Stimulated activated CD8-positive, alpha-beta memory T cell treated with anti-CD3 and anti-CD28 coated beads, Interleukin-4, amount 100 ng/mL, for 4 hours (primary cell): ENCODE measurements at places on chromosomes 5 and 9.

GRCh38 chr9:91978740-91979414 lies 28.8 kb upstream of the ROR2 start:
- DNase-seq, result no peak

GRCh38 chr5:141663506-141663905 lies 12.3 kb upstream of the FCHSD1 start:
- no peak for DNase-seq

GRCh38 chr9:79809931-79810330 lies 238.2 kb downstream of the TLE4 start:
- DNase-seq, result no peak

GRCh38 chr5:127076315-127077129 lies 3.2 kb upstream of the C5orf63 start:
- DNase-seq, result no peak

DNA sequence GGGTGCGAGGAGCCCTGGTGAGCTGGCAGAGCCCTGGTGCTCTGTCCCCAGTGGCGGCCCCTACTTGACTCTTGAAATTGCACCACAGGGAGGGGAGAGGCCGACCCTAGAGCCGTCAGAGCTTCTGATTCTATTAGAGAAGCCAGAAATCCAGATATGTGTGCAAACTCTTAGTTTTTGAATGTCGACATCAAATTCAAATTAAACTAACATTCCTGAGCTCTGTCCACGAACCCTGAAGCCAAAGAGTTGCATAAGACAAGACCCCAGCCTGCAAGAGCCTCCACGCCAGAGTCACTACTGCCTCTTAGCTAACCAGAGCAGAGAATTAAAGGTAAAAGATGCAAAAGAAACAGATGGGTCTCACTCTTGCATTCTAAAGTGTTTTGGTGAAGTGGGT lies 29.8 kb upstream of the MSX2 start:
- DNase-seq, result no peak

DNA sequence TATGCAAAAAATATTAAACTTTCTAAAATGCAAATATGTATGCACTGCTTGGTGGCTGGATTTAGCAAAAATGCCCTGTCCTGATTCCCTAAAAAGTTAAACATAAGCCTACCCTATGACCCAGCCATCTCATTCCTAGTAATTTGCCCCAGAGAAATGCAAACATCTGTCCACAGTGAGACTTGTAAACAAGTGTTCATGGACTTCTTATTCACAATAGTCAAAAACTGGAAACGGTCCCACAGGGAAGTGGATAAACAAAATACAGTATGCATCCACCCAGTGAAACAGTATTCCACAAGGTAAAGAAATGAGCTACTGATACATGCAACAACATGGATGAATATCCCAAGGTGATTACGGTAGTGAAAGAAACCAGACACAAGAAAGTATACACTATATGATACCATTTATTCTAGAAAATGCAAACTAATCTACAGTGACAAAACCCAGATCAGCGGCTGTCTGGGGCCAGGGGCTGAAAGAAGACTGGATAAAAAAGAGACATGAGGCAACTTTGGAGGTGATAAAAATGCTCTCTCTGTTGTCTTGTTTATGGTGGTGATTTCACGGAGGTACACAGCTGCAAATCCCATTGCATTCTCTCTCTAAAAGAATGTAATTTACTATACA lies 277.3 kb downstream of the GLIS3 start:
- no peak for DNase-seq

GRCh38 chr9:72210522-72210921 lies 61.3 kb downstream of the GDA start:
- no peak for DNase-seq

GRCh38 chr5:38059876-38060275 lies 198.5 kb upstream of the EGFLAM start:
- DNase-seq, result no peak

DNA sequence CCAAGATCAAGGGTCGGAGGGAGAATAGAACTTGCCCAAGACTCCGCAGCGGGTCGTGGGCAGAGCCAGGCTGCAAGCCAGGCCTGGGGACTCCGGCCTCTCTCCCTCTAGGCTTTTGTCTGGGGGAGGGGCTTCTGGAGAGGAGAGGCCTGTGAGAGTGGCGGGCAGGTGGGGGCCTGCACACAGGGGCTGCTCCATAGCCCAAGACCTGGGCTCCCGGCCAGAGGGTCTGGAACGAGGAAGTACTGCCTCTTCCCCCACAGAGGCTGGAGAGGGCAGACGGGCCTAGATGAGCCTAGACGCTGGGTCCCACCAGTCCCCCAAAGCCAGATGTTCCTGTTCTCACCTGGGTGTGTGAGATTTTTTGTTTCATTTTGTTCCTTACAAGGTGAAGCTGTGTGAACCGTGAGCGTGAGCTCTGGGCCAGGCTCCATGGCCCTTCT lies 5.2 kb upstream of the ST6GALNAC6 start:
- DNase-seq, result no peak

GRCh38 chr5:168227973-168228615 lies 63.4 kb upstream of the WWC1 start:
- no peak for DNase-seq

DNA sequence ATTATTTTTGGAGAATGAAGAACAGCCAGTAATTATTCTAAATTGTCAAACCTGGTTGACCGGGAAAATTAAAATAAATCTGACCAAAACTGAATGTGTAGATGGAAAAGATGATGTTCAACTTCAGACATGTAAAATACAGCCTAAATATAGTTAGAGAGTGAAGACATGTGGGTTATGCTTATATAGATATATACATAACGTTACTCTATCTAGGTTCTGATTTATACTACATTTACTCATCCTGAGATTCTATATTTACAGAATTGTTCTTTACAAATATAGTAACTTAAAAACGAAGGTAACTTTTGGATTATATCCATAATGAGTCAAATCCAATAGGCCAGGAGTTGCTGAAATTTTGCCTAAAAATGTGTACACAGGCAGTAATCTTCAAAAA lies 20.8 kb upstream of the THG1L start:
- no peak for DNase-seq

DNA sequence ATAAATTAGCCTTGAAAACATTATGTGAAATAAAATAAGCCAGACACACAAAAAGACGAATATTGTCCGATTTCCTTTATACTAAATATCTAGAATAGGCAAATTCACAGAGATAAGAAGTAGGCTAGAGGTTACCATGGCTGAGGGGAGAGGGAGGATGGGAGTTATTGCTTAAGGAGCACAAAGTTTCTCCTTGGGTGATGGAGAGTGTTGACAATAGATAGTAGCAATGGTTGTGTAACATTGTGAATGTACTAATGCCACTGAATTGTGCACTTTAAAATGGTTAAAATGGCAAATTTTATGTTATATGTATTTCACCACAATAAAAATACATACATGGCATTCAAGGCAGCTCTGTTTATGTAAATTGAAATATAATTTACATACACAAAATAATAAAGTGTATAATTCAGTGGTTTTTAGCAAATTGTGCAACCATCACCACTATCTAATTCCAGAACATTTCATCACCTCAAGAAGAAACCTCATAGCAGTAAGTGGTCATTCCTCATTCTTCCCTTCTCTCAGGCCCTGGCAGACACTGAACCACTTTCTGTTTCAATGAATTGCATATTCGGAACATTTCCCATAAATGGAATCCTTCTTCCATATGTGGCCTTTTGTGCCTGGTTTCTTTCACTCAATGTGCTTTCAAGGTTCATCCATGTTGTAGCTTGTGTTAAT lies 59.2 kb downstream of the NDST1 start:
- no peak for DNase-seq

DNA sequence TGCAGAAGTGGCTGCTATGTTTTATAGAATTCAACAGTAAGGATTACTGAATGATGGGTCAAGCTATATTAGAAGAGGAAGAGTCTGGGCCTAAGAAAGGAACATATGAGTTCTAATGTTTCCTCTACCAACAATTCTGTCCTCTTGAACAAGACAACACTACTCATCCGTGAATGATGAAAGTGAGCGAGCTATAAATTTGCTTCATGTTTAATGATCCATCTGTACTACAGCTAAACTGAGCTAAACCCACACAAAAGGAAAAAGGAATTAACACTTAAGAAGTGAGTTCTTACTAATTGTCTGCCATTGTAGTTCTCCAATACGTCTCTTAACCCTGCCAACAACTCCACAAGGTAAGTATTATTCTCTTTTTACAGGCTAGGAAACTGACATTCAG lies 204.4 kb downstream of the GLIS3 start:
- no peak for DNase-seq

GRCh38 chr9:23702311-23702922 lies 123.6 kb downstream of the ELAVL2 start:
- DNase-seq, result no peak

- no peak for DNase-seq
Observed at GRCh38 chr5:98989727-98990126, 60.9 kb upstream of the CHD1 start.

DNA sequence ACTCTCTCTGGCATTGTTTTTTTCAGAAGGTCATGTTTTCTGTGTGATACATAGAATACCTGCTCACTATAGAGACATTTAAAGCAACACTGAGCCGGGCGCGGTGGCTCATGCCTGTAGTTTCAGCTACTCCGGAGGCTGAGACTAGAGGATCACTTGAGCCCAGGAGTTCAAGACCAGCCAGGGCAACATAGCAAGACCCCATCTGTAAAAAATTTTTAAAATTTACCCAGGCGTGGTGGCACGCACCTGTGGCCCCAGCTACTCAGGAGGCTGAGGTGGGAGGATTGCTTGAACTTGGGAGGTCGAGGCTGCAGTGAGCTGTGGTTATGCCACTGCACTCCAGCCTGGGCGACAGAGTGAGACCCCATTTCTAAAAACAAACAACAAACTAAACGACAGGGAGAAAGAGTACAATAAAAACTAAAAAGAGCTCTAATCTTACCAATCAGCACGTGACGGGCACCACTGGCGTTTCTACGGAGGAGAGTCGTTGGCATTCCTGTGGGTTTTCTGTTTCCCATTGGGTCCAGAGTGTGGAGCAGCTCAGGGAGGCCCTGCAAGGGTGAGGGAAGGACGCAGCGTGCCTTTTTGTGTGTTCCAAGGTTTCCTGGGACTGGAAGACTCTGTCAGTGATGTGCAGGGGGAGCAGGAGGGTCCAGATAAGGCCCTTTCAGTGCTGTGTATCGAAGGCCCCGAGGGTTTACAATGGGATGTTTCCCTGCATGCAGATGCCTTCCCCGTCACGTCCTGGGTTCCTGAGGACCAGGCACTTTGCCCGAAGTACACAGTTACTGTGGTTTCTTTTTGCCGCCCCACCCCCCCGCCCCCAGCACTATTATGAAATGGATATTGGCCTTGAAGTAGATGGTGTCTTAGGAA lies 7.2 kb upstream of the RNU6ATAC start:
- no peak for DNase-seq

DNA sequence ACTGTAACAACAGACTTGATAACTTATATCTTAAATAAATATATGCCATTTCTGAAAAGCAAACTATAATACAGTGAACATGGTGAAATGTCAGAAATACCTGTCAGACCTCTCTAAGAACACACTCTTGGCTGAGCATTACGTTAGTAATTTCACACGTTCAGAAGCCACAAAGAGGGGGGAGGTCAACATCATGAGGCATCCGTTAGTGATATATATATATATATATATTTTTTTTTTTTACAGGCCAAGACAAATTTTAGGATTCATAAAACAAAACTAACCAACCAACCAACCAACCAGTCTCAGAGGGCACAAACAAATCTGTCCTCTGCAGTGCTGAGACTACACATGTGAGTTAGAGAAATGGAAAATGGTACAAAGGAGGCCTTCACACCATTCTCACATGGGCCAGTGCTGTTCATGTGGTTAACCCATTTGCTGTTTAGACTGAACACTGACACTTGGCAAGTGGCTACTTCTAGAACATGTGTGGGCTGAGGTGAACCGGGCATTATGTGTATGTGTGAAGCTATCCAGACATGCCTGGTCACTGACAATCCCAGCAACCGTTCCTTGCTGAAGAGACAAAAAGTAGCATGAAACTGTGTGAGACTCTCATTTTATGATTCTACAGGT lies 54.5 kb downstream of the ELL2 start:
- DNase-seq, result no peak

- DNase-seq, result no peak
Observed at GRCh38 chr5:14379739-14380497, 201.7 kb upstream of the OTULINL start.

DNA sequence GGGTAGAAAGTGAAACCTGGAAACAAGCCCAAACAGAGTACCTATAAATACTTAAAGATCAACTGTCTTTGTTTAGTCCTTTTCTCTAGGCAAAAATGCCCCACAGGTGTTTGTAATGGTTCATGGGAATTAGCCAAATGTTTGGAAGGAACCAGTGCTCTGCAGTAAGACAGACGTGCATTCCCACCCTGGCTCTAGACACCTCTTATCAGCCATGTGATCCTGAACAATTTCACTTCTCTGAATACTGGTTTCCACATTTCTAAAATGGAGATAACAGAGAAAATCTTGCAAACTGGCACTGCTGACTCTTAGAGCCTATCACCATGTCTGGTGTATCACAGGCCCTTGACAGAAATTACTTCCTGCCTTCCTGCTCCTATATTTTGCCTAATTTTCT lies 30.0 kb downstream of the GLIS3 start:
- DNase-seq, result no peak

GRCh38 chr5:154197801-154198491 lies 7.4 kb downstream of the GALNT10 start:
- peak; percentile 59 for DNase-seq

- DNase-seq, result no peak
Observed at GRCh38 chr9:109683521-109683920, 96.5 kb upstream of the PALM2AKAP2 start.

DNA sequence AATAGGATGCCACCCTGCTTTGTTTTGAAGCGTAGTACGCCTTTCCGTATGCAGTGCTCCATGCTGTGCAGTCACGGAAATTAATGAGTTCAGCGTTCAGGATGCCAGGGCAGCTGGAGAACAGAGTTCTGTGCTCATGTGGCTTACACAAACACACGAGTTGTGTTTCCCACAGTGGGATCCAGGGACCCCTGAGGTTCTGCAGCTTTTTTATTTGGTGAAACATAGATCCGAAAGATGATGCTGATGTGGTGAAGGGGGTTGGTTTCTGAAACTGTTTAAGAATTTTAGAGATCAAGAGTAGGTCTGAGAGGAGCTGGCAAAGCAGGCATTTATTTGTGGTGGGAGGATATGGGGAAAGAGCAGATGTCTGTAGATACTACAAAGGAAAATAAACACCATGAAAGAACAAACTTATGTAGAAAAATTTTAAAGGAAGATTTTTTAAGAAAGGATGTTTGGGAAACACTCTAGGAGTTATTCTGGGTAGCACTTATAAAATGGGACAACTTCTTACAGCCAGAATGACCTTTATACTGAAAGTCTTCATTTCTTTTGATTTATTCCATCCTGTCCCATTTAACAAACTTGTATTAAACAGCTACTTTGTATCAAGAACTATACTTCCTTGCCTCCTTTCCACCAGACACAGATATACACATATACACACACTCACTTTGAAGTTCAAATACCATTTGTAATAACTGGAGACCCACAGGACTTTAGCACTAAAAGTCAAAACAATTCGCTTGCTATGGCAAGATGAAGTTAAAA lies 52.7 kb downstream of the ITGA1 start:
- DNase-seq, result no peak

- DNase-seq, result no peak
Observed at GRCh38 chr5:100595152-100595811, 60.1 kb downstream of the FAM174A start.

GRCh38 chr9:19201899-19202891 lies 28.3 kb upstream of the DENND4C start:
- DNase-seq, result no peak
